ENCODE measurements at places on chromosomes 16 and 17. TPM values are rescaled to one million over a fixed set of nuclear protein-coding genes. Genes with fewer than 3 reads are reported as not detected.

DNA sequence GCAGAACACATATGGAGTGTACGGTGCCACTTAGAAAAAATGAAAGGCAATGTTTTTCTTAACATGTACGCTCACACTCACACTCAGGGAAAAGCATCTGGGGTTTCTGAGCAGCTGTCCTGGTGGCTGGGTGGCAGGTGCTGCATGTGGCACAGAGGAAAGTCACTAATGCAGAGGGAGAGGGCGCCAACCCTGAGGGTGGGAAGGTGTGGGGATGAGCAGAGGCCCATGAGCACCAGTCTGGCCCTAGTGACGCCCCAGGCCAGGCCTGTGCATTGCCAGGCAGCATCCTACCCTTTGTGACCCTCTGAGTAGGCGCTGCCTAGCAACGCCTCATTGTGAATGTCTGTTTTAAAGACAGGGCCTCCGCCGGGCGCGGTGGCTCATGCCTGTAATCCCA, 19.1 kb upstream of the LCMT1 start:
- ATAC-seq: no peak

GRCh38 chr16:68087688-68088087, 2.5 kb downstream of the NFATC3 start:
- ATAC-seq: no peak

DNA sequence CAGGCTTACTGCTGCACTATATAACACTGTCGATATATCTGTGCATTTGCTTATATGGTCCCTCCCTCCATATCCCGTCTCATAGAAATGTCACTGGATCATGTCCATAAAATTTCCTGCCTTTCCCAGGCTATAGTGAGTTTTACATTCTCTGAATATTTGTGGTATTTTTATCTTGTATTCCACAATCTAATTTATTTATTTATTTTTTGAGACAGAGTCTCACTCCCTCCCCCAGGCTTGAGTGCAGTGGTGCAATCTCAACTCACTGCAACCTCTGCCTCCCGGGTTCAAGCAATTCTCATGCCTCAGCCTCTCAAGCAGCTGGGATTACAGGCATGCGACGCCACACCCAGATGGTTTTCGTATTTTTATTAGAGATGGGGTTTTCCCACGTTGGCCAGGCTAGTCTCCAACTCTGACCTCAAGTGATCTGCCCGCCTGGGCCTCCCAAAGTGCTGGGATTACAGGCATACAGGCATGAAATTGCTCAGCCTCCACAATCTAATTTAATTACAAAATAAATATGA, 12.9 kb downstream of the TRIM37 start:
- no peak for ATAC-seq

DNA sequence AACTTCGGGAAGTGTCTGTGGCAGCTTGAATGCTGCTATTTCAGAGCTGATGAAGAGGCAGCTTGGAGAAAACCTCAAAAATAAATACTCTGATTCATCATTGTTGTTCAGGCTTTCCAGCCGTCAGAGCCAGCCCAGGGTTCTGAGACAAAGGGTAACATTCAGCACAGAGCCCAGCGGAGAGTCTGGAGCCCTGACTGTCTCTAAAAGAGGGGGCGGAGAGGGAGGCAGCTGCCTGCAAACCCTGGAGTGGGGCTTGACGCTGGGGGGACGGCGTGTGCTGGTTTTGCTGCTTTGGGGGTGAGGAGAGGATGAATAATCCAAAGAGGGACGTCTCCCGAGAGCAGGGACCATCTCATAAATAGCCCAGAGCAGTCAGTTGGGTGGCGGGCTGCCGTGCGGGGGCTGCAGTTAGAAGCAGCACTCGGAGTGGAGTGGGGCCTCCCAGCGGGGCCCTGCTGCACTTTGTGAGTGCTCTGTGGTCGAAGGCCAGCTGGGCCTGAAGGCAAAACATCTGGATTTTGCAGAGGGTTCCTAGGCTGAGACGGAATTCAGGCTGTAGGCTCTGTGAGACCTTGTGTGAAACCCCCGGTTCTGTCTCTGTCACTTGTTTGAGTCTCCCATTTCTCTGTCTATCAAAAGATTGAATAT, 237.8 kb downstream of the PRKCA start:
- no peak for ATAC-seq

DNA sequence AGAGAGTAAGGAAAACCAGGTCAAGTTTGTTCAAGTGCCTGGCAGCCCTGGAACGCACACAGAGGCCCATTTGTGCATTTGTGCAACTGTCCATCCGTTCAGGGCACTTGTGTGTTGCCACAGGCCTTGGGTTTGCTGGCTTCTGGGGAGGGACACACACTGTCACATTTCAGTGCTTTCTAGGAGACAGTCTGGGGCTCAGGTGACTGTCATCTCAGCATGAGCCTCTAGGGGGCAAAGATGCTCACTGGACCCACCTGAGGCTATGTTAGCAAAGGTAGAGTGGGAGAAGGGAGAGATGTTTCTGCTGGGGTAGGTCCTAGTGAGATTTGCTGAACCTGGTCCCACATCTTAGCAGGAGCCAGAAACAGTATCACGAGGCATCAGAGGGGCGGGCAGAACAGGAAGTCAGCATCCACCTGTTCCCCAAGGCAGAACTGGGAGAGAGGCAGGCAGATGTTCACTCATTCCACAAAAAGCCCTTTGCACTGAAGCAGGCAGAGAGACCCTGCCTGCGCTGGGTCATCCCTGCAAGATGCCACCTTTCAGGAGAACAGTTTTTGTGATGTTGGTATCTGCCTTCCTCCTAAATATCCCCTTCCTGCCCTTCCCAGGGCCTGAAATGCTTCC, 48.5 kb downstream of the RAI1 start:
- ATAC-seq: peak; percentile 89

GRCh38 chr16:57066625-57067024, 25.8 kb upstream of the CPNE2 start:
- ATAC-seq: no peak

- ATAC-seq: no peak
These were observed 29.3 kb downstream of the TMEM92 start for GRCh38 chr17:50303596-50303995.

DNA sequence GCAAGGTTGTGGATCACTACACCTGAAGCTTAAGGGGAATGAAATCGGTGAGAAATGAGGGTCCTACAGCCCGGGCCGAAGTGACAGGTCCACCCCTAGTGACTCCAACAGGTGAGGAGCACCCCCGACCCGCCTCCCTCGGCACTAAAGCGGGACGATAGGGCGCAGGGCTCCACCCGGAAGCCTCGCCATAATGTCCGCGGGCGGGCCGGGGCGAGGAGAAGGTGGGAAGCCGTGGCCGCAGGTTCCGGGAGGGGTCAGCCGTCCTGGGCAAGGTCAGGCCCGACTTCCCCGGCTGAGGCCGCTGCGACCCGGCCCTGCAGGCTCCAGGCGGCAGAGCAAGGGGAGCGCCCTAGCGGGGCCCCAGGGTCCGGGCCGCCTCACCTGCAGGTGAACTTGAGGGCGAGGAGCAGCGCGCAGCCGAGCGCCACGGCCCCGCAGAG, 543 bp downstream of the TXNDC11 start:
- ATAC-seq: peak; percentile 33

DNA sequence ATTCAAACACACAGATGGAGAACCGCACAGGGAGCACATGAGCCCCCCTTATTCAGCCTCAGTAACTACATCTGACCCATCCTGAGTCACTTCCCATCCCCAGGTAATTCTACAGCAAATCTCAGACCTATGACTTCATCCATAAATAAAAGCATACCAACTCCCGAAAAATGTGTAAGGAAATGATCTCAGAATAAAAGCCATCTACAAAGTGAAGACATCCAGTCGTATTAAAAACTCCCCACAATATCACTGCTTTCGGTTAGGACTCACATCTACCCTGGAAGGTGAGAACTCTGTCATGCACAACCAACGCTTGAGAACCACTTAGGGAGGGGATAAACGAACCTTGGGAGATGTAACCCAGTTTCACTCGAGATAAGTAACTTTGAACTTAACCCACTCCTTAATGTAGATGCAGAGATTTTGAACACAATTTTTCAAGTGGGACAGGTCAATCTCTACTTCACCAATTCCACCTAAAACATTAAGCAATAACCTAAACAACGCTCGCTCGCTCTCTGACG, 1.3 kb downstream of the USP36 start:
- ATAC-seq: peak; percentile 9

DNA sequence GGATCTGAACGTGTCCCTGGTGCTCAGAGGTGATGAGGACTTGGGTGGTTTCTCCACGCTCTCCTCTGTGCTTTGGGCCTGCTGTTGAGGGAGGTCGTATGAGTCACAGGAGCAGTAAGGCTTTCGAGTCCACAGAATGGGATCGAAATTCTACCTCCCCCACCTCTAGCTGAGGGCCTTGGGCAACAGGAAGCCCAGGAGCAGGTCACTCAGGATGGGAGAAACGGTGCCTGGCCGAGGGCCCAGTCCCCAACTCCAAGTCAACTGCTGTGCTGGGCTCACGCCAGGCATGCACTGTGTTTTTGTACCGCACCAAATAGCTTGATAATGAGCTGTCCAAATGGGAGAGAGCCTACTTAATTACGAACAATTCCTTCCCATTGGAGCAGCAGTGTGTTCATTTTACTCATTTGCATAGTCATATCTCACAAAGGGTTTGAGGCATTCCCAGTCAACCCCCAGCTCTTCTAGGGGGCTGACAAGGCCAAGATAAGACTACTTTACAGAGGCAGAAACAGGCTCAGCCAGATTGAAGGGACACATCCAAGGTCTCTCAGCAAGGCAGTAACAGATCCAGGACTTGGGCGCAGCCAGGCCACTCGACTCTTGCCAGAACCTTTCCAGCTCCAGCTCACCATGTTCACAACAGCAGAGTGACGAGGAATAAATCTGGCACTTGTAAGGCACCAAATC, 53.6 kb downstream of the WNT3 start:
- ATAC-seq: no peak

- no peak for ATAC-seq
These were observed 41.3 kb downstream of the GAS7 start for GRCh38 chr17:10156948-10157607.

DNA sequence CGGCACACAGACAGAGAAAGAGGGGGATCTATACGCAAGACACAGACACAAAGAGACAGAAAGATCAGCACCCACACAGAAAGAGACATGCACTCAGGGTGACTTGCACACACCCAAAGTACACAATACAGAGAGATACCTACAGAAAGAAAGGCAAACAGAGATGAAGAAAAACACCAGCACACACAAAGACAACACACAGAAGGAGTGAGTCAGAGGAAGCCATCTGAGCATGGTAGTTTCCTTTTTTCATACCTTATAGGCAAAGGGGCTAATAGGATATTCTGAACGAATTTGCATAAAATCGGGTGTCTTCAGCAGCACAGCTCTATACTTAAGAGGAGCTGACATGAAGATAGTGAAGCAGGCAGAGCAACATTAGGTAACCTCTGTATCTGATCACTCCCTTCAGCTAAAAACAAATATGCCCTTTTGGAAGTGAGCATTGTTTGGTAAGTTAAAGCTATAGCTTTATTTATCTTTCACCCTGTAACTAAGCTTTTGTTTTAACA, 198.6 kb downstream of the AATF start:
- peak; percentile 43 for ATAC-seq

GRCh38 chr17:67063141-67063540, 18.8 kb downstream of the CACNG1 start:
- no peak for ATAC-seq

- no peak for ATAC-seq
These were observed 8.6 kb upstream of the CCL2 start for GRCh38 chr17:34246446-34246845.

- peak; percentile 84 for ATAC-seq
These were observed 4.5 kb downstream of the PMP22 start for GRCh38 chr17:15260376-15261257.

- ATAC-seq: no peak
These were observed 32.4 kb downstream of the CLTC start for GRCh38 chr17:59652119-59652518.

Gene RPRML
- not detected for total RNA-seq

Gene RMI2
- total RNA-seq: 31.6 TPM

Gene EVI2B
- total RNA-seq: 20.7 TPM

Gene RUNDC3A
- total RNA-seq: 0.53 TPM

Gene PMP22
- total RNA-seq: not detected
